ENCODE measurements at places on chromosomes 12 and 14. TPM values are rescaled to one million over a fixed set of nuclear protein-coding genes. Genes with fewer than 3 reads are reported as not detected.
A peak's percentile ranks its signal among the peaks of the same experiment; 100 is the strongest.

The NEK9 gene
- 72.8 TPM for polyA plus RNA-seq

GRCh38 chr12:92533280-92533890, 169.4 kb upstream of the PLEKHG7 start:
- no peak for DNase-seq

- no peak for DNase-seq
Observed at GRCh38 chr14:64191756-64192155, 102.4 kb downstream of the ESR2 start.

GRCh38 chr12:123713823-123714585, 1.9 kb downstream of the ATP6V0A2 start:
- peak; percentile 30 for DNase-seq

The KRT83 gene
- polyA plus RNA-seq, result 0.03 TPM

DNA sequence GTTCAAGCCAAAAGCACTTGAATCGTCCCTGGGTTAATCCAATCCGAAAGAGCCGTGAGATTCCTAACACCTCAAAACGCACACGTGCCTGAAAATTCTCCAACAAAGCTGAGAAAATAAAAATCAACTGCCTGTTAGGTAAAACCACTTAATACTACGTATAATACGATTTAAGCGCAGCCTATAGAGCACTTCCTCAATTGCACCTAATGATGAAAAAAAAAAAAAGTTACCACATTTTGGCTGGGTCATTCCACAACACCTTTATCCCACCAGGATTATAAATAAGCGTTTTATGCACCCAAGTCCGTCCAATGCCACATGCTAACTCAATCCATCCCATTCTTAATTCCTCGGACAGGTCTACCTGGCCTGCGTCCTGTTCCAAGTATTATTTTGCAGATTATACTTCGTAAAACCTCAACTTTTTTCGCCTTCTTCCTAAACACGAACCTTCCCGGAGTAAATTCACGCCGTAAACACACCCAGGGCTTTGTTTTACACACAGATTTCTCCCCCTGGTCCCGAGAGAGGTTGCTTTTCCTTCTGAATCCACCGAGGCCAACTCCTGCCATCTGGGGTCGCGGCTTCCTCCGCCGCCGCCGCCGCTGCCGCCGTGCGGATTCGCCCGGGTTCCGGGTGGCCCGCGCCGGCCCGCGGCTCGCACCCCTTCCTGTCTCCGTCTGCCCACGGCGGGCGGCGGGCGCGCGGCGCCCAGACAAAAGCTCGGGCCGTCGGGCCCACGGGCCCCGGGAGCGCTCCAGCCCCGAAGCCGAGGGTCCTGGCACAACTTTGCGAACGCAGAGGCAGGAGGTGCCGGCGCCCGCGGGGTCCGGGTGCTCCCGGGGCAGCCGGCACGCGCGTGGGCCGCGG, 66.2 kb downstream of the RNF34 start:
- no peak for DNase-seq

The TAS2R30 gene
- polyA plus RNA-seq, result 0.07 TPM

GRCh38 chr12:85509081-85509856, 229.2 kb downstream of the ALX1 start:
- no peak for DNase-seq

DNA sequence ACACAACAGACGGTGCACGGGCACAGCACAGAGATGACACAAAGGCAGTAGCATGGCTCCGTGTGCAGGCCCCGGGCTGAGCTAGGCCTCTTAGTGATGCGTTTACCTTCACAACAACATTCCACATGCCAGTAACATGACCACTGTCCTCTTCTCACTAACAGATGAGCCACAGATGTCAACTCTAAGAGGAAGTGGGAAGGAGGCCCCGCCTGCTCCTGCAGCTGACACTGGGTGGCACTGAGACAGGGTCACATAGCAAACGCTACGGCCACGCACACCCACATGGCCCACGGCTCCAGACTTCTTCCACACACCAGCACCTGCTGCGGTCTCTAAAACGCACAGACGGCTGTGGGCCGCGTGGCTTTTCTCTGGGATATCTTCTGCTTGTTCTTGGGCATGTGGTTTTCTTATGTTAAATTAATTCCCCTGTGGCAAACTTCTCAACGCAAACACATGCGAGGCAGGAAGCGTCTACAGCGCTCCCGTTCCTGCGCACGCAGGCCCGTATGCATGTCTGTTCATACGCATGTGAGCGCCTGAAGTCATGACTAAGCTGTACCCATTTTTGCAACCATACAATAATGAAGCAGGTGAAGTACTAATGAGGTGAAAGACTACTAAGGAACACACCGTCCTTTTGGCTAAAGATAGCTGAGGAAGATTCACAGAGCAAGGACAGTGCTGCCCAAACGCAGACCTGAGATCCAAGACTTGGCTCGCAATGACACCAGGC, 26.8 kb downstream of the AMN start:
- no peak for DNase-seq

DNA sequence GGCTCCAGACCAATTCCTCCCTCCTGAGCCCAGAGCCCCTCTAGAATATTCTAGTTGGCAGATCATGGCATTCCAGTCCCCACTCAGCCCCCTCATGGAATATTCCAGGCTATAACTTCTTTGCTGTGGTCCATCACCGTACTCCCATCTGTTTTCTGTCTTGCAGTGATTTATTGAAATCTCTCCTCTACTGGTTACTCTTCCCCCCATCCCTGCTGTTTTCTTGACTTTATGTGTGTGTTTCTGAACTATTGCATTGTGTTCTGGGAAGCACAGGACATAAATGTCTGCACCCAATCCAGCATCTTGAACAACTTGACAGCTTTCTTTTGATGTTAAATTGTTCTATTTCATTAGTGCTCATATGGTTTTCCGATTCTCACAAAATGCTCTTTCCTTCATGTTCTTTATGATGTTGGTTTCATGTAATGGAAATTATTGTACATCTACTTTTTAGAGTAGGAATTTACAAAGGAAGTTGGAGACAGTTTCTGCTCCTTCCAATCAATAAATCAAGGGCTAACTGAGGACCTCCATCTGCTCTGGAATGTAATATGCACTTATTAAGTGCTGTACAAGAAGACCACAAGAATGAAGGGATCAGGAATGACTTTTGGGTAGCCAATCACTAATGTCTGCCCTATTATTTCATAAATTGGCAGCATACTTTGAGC, 26.3 kb downstream of the PDE6H start:
- no peak for DNase-seq

- DNase-seq, result no peak
Observed at GRCh38 chr12:118287728-118288127, 85.0 kb downstream of the TAOK3 start.

DNA sequence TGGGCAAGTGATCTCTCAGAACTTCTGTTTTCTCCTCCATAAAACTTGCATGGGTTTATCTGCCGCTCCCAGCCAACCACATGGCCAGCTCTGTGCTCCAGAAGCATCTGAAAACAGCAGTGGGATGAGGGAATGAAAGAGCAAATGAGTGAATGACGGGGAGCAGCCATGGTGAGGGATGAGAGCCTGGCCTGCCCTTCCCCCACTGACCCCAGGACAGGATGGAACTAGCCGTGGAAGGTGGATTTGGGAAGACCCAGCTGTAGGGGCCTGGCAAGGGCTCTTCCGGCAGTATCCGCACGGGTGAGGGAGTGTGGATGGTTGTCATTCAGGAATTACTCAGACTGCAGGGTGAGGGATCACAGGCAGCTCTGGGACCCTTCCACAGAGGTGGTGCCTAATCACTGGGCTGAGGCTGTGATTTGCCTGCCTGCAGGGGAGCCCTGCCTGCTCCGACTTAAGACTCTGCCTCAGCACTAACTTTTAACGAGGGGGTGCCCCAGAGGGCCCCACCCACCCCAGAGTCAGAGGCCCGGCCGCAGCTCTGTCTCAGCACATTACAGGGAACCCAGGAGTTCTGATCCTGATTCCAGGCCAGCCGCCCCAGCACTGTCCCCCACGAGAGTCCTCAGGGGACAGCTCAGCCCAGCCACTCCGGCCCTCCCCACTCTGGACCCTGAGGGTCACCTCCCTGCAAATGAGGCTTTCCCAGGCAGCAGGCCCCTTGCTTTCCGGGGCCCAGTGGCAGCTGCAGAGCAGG, 136.8 kb upstream of the C14orf180 start:
- DNase-seq, result no peak

The KCNK10 gene
- 4.5 TPM for polyA plus RNA-seq

The MLF2 gene
- 174 TPM for polyA plus RNA-seq

DNA sequence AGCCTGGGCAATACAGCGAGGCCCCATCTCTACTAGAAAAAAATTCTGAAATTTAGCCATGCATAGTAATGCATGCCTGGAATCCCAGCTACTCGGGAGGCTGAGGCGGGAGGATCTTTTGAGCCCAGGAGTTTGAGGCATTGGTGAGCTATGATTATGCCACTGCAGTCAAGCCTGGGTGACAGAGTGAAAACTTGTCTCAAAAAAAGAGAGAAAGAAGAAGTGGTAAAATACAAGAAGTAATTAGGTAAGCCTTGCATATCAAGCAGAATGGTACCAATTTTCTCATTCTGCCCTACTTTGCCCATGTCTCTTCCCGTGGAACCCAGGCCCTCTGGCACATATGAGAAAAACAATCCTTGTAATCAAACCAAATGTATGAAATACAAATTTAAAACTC, 70.7 kb downstream of the SUSD6 start:
- DNase-seq, result no peak

The LBHD2 gene
- not detected for polyA plus RNA-seq

DNA sequence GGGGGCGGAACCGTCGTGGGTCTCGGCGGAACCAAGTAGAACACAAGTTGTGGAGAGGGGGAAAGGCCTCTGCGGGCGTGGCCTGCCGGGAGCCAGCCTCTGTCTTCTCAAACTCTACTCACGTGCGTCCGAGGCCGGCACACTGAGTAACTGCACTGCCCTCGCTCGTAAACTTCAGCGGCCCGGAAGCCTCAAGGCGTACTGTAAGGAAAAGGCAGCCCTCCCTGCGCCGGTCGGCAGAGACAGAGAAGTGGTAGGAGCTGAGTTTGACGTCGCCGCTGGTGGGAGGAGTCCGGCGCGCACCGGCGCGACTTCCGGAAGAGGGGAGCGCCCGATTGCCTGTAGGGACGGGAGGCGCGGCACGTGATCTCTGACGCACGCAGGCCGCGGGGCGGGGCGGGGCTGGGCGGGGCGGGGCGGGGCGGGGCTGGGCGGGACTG, at the start of gene FBXO33:
TSS of gene FBXO33 (minus strand) at position 255 of the 440 bp plus-strand sequence. CDS start 271 bp downstream, outside the sequence.
- peak; percentile 98 for DNase-seq

DNA sequence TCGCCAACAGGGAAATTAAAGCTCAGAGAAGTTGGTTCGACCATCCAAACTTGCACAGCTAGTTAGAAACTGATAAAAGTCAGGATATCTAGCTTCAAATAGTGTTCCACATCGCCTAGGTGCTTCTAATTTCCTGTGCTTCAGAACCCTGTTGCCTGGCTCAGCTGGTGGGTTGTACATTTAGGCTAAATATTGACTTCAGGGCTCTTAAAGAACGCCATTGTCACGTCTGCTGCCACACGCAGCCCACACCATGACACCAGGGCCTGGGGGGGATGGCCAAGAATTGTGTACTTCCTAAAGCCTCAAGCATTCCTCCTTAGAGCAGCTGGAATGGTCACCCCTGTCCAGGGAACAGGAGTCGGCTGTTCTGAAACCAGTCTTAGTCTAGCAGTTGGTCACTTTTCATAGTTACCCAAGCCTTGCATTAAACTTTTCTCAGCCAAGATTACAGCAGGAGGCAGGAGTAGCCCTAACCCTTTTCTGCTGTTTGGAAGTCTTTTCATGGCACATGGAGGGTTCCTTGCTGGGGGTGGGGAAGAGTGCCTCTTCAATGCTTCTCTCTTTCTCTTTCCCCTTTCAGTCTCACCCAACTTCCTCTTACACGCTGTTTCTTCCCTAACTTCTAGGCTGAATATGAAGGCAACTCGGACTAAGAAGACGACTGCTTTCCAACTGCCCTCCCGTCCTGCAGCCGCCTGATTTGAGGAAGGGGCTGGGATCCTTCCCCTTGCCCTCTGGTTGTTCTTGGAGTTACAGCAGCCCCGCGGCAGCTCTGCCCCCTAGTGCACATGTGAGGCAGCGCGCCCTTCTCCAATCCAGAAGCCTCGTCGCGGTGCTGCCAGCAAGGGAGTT, 17.1 kb downstream of the FOS start:
- DNase-seq, result peak; percentile 76

- no peak for DNase-seq
Observed at GRCh38 chr12:50166799-50167048, 445 bp downstream of the CERS5 start.

DNA sequence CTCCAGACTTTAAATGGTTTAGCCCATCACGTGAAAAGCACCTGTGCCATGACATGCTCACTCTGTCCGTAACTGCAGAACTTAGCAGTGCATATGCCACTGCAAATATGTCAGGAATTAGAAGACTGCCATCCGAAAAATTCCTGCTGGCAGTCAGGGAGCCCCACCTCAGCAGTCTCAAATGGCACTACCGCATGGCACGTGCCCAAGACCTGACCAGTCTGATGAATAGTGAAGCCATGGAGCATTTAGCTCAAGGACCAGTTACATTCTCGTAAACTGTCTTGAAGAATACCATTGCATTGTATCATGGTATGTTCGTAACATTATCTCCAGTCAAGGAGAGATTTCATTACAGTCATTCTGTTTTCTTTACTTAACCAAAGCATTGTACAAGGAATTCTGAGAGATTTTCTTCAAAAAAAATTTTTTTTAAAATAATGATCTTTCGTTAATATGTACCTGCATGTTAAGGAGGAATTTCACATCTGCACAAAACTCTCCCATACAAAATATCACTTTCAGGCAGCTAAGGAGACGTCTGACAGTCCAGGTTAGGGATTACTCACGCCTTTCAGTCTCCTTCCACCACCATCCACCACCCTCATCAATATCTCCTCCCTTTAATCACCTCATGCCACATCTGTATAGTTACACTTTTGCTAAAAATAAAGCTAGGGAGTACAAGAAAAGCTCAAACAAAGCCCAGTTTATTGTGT, 138.5 kb downstream of the ANO2 start:
- DNase-seq, result no peak

DNA sequence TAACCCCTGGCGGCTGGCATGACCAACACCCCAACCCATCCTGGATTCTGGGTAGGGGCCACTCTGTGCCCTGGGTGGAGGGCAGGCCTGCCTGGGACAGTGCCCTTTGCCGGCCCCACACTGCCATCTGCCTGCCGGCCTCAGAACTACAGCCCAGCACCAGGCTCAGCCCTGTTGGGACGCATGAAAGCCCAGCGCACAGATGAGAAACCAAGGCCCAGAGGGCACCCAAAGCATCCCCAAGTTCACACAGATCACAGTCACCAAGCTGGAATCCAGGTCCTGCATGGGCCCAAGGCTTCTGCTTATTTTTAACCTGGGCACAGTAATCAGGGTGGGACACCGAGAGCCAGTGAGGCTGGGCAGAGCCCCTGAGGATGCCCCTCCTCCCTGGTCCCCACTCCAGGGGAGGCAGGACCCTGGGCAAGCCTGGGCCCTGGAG, 26.2 kb downstream of the RFLNA start:
- DNase-seq, result peak; percentile 40

- no peak for DNase-seq
Observed at GRCh38 chr12:79764641-79765040, 73.9 kb upstream of the PAWR start.

DNA sequence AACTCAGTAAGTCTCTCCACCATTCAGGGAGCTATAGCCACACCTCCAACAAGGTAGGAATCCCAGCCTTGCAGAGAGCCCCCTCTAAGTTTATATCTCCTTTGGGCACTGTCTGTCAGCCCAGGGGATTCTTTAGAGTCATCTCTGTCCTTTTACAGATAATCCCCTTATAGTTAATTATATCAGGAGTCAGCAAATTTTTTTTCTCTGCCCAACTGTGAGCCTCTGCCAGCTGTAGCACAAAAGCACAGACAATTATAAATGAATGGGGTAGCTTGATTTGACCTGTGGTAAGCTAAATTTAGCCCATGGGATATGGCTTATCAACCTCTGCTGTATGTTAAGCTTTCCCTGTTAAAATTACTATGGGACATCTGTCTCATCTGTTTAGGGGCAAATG, 8.3 kb downstream of the CEP128 start:
- no peak for DNase-seq

The EXD2 gene
- polyA plus RNA-seq, result 22.9 TPM

The ZNF10 gene
- 13.3 TPM for polyA plus RNA-seq
